ENCODE measurements at places on chromosomes 13 and 19.

DNA sequence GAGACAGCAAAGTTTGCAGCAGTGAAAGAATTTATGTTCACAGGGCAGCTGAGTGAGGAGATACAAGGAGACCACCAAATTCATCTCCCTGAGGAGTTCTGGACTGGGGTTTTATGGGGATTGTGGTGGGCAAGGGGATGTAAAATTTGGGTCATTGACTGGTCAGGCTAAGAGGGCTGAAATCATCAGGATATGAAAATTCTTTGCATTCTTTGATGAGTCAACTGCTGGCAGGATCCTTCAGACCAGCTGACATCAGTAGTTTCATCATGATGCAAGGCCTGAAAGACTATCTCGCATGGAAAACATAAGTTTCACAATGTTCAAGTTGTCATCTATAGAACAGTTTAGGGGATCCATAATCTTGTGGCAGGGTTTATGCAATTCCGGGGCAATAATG, 869.5 kb upstream of the PCDH9 start:
- no peak for DNase-seq

GRCh38 chr13:43792076-43792881, 5.5 kb upstream of the ENOX1 start:
- DNase-seq = no peak

- DNase-seq = no peak
These were observed 709 bp downstream of the ATP8A2 start for GRCh38 chr13:25372284-25373081.

DNA sequence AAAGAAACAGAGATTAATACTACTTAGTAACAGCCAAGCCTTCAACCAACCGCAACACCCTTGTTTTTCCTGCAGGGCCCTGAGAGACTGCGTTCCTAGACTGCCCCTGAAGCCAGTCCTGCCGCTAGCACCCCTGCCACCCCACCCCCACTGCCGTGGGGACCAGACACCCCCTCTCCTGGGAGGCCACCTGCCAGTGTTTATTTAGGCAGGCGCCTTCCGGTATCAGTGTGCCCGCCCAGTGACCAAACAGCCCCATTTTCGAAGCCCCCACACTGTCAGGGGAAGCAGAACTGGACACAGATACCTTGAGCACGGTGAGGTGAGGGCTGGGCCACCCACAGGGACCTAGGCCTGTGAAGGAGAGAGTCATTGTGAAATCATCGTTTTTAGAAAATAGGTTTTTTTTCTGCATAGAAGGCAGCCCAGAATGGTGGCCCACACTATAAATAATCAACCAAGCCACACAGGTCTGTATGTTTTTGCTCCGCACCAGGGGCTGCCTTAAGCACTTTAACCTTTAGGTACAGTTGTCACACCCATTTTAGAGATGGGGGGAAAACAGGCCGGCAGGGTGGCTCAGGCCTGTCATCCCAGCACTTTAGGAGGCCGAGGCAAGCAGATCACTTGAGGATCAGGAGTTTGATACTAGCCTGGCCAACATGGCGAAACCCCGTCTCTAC, 3.5 kb upstream of the TLE5 start:
- no peak for DNase-seq

DNA sequence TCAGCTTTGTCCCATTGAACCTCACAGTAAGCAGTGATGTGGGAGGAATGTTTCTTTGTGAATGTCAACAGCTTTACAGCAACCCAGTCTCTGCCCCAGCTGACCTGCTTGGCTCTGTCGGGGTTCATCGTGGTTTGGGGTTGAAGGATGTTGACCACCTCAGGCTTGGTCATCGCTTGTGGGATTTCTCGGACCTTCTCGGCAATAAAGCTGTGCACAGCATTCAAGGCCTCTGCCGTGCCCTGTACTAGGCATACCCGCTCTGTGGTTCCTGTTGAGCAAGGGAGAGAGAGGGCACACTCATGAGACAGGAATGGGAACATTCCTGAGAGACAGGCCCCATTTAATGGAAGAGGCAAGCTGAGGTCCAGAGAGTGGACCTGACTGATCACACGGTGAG, 20.0 kb downstream of the NOVA2 start:
- no peak for DNase-seq

DNA sequence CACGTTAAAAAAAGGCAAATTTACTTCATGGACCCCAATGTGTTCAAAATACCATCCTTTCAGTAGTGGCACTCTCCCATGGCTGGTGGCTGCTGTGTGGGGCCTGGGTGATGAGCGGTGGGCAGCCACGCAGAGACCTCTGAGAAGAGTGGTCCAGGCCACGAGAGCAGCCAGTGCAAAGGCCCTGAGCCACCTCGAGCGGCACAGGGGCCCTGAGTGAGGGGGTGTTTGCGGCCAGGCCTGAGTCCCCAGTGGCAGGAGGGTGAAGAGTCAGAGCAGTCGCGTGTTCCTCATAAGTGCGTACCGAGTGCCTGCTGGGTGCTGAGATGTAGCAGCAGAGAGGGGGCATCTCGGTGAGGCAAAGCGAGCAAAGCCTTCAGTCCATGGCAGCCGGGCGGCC, 7.0 kb downstream of the ZNF444 start:
- no peak for DNase-seq

DNA sequence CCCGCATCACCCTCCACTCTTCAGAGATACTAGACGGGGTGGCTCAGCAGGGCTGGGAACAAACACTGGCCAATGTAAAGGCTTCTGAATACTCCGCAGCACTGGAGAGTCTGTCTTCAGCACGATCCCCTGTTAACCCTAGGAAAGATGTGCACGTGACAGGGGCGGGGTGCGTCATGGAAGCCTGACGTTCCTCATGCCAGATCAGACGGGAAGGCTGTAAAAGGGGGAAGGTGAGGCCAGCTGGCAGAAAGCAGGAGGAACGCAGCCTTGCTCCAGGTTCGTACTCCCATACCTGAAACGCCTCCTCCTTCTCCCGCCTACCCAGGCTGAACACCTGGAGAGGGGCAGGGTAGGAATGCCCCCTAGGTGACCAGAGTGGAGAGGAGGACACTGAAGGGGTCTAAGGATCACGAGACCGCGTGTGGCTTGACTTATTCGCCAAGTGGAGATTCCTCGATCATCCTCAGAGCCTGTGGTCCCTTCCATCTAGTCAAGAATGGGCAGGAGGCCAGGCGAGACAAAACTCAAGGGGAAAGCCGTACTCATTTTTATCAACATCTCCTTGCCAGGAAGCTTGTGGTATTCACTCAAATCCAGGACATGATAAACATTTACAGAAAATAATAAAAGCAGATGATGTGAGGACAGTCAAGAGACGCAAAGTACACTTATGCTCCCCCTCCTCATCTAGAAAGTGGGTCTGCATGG, 18.2 kb upstream of the FFAR2 start:
- no peak for DNase-seq

- no peak for DNase-seq
These were observed 676 bp downstream of the CD320 start for GRCh38 chr19:8307400-8307964.

DNA sequence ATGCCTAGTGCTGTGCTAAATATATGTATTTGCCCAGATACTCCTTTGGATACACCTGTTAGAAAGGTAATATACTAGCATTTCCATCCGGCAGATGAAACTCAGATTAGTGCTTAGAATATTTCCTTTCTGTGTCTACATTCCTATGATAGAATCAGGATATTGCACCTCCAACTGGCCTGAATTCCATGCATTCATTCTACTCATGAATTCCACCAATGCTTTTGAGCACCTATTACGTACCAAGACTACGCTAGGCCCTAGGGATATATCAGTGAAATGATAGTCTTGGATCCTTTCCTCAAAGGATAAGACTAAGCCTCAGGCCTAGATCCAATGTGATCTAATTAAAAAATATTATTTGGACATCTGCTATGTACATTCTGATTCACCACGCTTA, 223.8 kb upstream of the SERP2 start:
- no peak for DNase-seq

DNA sequence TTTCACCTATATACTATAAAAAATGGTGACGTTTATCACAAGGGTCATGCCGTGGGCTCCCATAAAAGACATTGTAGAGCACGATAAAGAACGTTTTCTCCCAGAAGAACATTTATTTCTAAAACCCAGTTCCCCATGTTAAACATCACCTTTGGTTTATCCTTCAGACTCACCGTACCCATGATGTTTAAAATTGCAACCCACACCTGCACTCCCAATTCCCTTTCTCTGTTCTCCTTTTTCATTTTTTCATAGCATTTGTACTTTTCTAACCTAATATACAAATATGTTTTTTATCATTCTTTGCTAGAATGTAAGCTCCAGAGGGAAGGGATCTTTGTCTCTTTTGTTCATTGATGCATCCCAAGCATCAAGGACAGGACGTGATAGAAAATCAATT, 2.0 kb downstream of the RCBTB2 start:
- no peak for DNase-seq

DNA sequence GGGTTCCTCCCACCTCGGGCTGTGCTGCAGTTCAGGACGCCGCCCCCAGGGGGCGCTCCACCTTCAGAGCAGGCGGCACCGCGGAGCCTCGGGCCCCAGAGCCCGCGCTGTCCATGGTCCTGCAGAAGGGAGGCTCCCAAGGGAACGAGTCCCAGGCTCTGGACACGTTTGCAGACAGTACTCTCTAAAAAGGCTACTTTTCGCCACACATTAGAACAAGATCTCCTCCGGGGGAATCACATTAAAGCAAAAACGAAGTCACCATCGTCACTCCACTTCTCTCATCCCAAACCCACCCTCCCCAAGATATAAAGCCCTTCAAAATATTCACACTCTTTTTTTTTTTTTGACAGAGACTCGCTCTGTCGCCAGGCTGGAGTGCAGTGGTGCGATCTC, 4.6 kb upstream of the SIGLEC10 start:
- DNase-seq = peak; percentile 85

DNA sequence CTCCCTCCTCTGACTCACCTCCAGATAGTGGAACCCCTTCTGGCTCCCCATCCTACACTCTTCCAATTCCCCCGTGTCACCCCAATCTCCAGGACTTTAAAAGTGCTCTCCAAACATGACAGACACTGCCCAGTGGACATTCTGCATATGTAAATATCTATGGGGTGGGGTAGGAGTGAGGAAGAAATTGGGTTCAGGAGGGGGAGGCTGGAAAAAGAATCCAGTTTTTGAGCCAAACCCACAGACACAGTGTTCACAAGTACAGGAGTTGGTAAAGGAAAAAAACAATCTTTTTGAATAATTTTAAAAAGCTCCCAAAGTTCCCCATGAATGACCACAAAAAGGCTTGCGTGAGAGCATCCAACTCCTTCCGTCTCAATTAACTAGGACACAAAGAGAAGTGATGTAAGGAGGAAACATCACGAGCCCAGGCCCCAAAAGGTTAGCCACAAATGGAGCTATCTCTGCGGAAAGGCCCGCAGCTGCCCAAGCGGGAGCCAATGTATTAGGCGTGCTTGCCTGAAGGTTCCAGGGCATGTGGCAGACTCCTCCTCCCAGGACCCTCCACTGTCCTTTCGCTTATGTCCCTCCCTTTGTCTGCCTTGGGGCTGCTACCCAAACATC, 18.0 kb downstream of the ZC3H4 start:
- no peak for DNase-seq

DNA sequence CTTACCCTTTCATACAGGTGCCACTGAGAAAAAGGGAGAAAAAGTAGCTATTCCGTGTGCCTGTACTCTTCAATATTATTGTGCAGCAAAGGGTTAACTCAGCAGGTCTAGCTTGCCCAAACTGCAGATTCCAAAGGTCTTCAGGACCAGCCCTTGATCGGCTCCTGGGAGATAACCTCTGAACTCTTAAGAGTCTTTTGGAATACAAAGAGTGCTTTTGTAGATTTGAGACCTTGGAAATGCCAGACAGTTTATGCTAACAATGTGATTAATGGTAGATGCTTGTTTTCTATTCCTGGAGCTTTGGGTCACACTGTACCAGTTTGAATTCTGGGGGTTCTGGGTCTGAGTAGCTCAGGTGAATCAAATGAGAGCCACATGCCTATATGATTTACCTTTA, 844.7 kb upstream of the MIR17HG start:
- no peak for DNase-seq

GRCh38 chr19:21047716-21048115, 27.3 kb downstream of the ZNF430 start:
- no peak for DNase-seq

DNA sequence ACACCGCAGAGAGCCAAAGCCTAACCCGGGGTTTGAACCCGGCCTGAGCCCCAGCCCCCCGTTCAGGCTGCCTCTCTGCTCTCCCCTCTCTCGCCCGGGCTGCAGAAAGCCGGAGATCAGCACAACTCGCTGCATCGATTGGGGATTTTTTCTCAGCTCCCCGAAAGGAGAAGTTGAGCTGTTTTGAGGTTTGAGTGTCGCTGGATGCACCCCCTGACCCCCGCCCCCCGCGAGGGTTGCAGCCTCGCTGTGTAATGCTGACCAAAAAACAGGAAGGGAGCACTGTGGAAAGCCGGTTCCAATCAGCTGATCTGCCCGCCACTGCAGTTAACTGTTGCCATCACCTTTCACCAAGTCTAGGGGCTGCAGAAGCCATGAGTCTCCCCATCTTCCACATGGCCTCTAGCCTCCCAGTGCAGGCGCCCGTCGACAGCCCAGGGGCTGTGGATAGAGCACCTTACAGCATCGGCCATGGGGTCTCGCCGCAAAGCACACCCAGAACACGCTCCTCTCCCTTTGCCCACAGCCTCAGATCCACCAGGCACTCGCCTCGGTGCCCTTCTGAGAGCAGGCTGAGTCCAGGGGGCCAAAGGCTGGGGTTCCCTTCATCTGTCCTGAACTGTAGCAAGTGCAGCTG, 34.5 kb downstream of the MYO9B start:
- no peak for DNase-seq

DNA sequence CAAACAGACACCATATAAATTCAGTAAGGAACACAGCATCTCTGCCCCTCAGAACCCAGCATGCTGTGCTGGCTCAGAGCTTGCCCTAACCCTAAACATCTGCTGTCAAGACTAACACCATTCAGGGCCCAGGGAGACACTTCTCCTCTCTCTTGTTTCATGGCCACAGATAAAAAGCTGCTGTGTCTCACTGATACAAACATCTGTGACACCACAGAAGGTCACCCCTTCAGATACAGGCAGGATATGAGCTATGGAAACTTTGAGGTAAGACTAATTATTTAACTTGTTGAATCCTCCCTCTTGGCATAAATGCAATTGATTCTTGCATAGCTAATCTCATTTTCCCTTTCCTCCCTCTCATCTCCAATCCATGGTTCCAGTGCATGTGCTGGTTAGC, 61.6 kb upstream of the GPR12 start:
- DNase-seq = no peak

- DNase-seq = no peak
These were observed 492.5 kb upstream of the TSHZ3 start for GRCh38 chr19:31841755-31842154.

- DNase-seq = no peak
These were observed 53.2 kb upstream of the ZNF536 start for GRCh38 chr19:30318936-30319335.

DNA sequence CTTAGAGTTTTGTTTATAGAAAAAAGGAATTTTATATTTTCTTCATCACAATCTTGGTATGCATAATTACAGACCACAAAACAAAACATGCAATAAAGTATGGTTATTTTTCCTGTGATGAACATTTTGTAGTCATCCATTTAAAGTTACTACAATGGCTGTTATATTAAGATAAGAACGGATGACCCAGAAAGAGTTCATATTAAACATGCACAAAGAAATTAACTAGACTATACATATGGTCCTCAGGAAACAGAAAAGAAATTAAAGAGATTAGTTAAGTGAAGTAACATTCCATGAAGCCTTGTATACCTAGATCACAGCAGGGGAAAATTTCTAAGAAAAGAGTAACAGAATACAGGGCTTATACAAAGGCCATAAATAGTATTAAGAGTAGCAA, 36.8 kb downstream of the RBM26 start:
- DNase-seq = no peak

- no peak for DNase-seq
These were observed 1567.4 kb downstream of the EFNB2 start for GRCh38 chr13:104967836-104968630.

- no peak for DNase-seq
These were observed 8.2 kb downstream of the SMIM24 start for GRCh38 chr19:3471954-3472655.
